WTC11 (cell line): ENCODE measurements at places on chromosomes 13 and 19. TPM values are rescaled to one million over a fixed set of nuclear protein-coding genes. Genes with fewer than 3 reads are reported as not detected.

DNA sequence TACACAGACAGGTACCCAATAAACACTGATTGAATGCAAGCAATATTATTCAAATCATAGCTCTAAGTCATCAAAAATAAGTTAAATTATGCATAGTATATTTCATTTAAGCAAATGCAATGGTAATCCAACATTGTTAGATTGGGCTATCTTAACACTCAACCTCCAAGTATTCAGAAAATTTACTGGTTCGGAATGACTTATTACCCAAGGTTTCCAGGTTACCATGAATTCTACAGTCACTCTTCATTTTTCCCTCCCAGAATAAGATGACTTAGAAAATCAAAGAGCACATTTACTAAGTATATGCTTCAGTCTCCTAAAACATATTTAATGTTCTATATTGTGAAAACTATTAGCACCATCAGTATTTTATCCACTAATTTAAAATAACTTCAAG, 6.0 kb downstream of the UBL3 start:
- H3K27ac ChIP-seq = 0 out of 2 replicates have a peak overlapping the region, but pooled peaks have one; percentile 71
- H3K4me3 ChIP-seq = no peak overlapping the region
- DNase-seq = no peak
- peaks cover 71% of the 10 kb centered on the region for H3K4me1 ChIP-seq
- no peaks in the 10 kb centered on the region for H3K36me3 ChIP-seq

- no peak overlapping the region for H3K4me3 ChIP-seq
- 0 out of 2 replicates have a peak, but pooled peaks cover 3% of the 10 kb centered on the region for H3K4me1 ChIP-seq
- H3K27ac ChIP-seq = no peak overlapping the region
- DNase-seq = no peak
Observed at GRCh38 chr19:33249740-33250366, 24.2 kb upstream of the SLC7A10 start.

- no peak overlapping the region for H3K27ac ChIP-seq
- no peak overlapping the region for H3K4me3 ChIP-seq
- no peaks in the 10 kb centered on the region for H3K36me3 ChIP-seq
Observed at GRCh38 chr19:49022116-49022515, 2.0 kb downstream of the CGB3 start.

DNA sequence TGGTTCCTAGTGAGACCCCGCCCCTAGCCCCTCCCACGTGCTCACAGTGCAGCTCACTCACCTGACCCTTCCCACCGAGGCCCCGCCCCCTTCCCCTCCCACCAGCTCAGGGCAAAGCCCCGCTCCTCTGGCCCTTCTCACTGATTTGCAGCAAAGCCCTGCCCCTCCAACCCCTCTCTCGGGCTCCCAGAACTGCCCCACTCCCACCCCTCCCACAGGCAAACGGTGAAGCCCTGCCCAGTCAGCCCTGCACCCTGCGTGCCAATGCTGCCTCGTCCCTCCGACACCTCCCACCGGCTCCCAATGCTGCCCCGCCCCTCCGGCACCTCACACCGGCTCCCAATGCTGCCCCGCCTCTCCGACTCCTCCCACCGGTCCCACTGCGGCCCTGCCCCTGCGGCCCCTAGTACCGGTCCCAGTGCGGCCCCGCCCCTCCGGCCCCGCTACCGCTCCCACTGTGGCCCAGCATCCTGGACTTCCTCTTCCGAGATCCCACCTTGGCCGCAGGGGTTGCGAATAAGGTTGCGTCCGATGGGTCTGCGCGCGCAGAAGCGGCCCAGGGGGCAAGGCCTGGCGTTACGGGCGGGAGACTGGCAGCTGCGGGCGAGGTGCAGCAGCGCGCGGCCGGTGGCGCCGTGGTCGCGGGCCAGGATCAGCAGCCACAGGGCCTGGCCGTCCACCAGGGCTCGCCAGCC, 834 bp downstream of the FBXO27 start:
- peaks cover 11% of the 10 kb centered on the region for H3K4me1 ChIP-seq
- DNase-seq = peak; percentile 99
- peaks cover 22% of the 10 kb centered on the region for H3K36me3 ChIP-seq
- peak overlapping the region; percentile 67 for H3K4me3 ChIP-seq
- H3K27ac ChIP-seq = no peak overlapping the region

CD320 gene
- 107 to 121 TPM (median 114 TPM) in 3 replicates for total RNA-seq
